Effector memory CD8-positive, alpha-beta T cell (primary cell): ENCODE measurements at places on chromosomes 2 and 18.

GRCh38 chr2:222058819-222059445, 239.9 kb downstream of the PAX3 start:
- peaks cover 18% of the 10 kb centered on the region for H3K27me3 ChIP-seq
- no peak overlapping the region for H3K4me3 ChIP-seq
- H3K4me1 ChIP-seq, result no peaks in the 10 kb centered on the region

DNA sequence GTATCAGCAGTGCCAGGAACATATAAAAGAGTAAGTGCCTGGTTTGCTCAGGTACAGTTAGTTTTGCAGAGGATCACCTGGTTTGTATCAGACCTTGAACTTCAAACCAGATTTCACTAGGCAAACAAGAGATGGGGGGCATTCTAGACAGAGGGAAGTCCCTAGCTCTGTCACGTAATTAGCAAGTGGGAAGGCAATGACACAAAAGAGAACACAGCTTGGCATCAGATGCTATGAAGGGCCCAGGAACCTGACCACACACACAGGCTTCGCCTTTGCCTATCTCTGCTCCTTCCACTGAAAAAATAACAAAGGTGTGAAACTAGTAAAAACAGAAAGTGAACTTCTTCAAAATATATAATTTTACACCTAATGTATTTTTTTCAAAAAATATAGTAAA, 62.6 kb downstream of the CERKL start:
- no peaks in the 10 kb centered on the region for H3K4me1 ChIP-seq
- DNase-seq, result no peak
- no peak overlapping the region for H3K4me3 ChIP-seq
- H3K27me3 ChIP-seq, result peaks cover 10% of the 10 kb centered on the region

- no peak for DNase-seq
- H3K4me1 ChIP-seq, result peaks cover 4% of the 10 kb centered on the region
- H3K4me3 ChIP-seq, result no peak overlapping the region
- no peaks in the 10 kb centered on the region for H3K27me3 ChIP-seq
Observed at GRCh38 chr2:15238028-15238427, 323.1 kb downstream of the NBAS start.

DNA sequence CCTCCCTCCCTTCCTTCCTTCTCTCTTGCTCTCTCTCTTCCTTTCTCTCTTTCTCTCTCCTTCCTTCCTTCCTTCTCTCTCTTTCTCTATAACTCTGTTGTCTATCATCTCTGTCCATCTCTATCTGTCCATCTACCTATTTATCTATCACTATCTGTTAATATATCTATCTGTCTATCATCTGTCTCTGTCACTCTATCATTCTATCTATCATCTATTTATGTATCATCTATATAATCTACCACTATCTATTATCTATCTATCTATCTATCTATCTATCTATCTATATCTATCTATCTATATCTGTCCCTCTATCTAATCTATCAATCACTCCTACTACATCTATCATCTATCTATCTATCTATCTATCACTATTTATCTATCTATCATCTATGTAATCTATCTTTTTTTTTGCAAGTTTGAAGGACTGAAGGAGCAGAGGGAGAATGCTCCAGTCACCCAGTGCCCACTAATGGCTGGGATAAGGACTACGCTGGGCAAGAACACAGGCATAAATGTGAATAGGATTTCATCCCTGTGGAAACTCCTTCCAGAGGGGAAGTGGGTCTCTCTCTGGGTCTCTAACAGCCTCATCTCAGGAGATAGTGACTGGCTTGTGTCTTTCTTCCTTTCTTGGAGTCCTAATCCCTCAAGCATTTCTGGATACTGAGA, 427.0 kb downstream of the LPIN1 start:
- no peak for DNase-seq
- H3K4me1 ChIP-seq, result peaks cover 26% of the 10 kb centered on the region

DNA sequence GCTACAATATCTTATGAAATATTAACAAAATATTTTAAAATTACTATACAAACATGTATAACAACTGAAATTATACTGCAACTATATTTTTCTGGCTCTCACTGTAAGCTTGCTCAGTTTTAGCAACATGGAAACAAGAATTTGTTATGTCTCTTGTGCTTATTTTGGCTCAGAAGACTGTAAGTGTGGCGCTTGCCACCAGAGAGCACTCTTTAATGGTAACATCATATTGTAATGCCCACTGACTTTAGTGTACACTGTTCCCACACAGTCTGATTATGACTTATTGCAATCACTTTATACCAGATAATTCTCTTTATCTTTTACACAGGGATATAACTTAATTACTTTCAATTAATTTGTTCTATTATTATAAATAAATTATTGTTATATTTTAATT, 1500.6 kb upstream of the TMEFF2 start:
- H3K27ac ChIP-seq, result no peak overlapping the region
- no peak for DNase-seq
- H3K27me3 ChIP-seq, result no peaks in the 10 kb centered on the region
- no peak overlapping the region for H3K4me3 ChIP-seq

- H3K36me3 ChIP-seq, result peaks cover 13% of the 10 kb centered on the region
- no peak overlapping the region for H3K4me3 ChIP-seq
Observed at GRCh38 chr2:24824966-24825882, 32.0 kb downstream of the CENPO start.

DNA sequence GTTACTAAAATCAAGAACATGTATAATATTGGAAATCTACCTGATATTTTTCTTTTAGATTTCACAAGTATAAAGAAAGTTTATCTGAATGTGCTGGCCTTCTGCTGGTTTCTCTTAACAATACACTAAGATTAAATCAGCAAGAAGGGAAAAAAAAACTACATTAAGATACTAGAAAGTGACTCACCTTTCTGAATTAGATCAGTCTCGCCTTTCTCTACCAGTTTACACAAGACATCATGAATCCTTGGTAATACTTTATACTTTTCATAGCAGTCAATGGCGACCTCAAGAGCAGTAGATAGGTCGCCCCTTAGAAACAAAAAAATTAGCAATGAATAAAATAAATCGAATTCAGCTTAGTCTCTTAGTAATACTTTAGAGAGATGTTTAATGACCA, 61.2 kb downstream of the LRPPRC start:
- peaks cover 6% of the 10 kb centered on the region for H3K4me1 ChIP-seq
- DNase-seq, result no peak
- H3K27ac ChIP-seq, result no peak overlapping the region
- no peaks in the 10 kb centered on the region for H3K27me3 ChIP-seq
- H3K4me3 ChIP-seq, result no peak overlapping the region

- DNase-seq, result no peak
- no peak overlapping the region for H3K4me3 ChIP-seq
- peaks cover 18% of the 10 kb centered on the region for H3K27me3 ChIP-seq
- H3K4me1 ChIP-seq, result peaks cover 6% of the 10 kb centered on the region
- no peaks in the 10 kb centered on the region for H3K36me3 ChIP-seq
- no peak overlapping the region for H3K27ac ChIP-seq
Observed at GRCh38 chr2:198374375-198375082, 570.1 kb downstream of the PLCL1 start.

DNA sequence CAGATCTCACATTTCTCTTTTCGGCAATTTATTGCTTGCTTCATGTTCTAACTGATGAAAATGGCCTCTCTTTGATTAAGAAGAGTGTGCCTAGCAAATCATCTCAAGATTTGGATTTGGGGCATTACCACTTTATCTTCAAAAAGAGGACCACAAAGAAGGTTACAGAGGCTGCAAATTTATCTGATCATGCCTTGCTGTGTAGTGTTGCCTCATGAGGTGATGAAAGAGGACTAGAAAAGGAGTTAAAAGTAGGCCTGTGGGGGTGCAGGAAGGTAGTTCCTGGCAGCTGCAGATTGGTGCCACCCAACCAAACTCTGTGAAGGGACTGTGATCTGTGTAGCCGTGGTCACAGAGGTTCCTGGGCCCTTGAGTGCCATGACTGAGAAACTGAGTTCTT, 69.2 kb downstream of the PRELID3A start:
- no peak for DNase-seq
- H3K27ac ChIP-seq, result no peak overlapping the region
- H3K4me3 ChIP-seq, result no peak overlapping the region
- no peaks in the 10 kb centered on the region for H3K27me3 ChIP-seq

DNA sequence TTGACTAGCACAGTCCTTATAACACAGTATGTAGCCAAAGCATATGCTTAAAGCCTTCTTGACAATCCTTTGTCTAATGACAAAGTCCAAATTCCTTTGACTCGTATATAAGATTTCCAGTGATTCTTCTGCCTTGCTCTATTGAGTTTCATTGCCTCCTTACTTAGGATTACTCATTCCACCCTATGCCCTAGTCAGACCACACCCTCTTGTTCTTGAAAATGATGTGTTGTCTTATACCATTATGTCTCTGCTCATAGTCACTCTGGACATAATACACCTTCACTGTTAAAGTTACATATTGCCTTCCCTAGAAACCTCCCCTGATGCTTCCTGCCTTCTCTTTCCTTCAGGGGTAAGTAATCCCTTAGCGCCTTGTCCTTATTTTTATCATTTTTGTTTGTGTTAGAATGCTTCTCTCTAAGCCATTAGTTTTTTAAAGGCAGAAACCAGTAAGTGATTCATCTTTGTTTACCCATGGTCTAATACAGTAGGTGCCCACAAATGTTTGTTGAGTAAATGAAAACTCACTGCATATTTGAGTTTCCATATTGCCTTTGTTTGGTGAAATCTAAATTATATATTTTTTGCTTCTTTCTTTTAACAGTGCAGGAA, 19.3 kb downstream of the GPD2 start:
- peaks cover 27% of the 10 kb centered on the region for H3K4me1 ChIP-seq
- no peaks in the 10 kb centered on the region for H3K27me3 ChIP-seq
- no peak for DNase-seq
- no peak overlapping the region for H3K4me3 ChIP-seq
- no peaks in the 10 kb centered on the region for H3K36me3 ChIP-seq
- no peak overlapping the region for H3K27ac ChIP-seq

- no peak overlapping the region for H3K4me3 ChIP-seq
- H3K36me3 ChIP-seq, result no peaks in the 10 kb centered on the region
- no peaks in the 10 kb centered on the region for H3K4me1 ChIP-seq
- DNase-seq, result no peak
- no peaks in the 10 kb centered on the region for H3K27me3 ChIP-seq
- H3K27ac ChIP-seq, result no peak overlapping the region
Observed at GRCh38 chr2:220787251-220787650, 784.9 kb downstream of the EPHA4 start.

DNA sequence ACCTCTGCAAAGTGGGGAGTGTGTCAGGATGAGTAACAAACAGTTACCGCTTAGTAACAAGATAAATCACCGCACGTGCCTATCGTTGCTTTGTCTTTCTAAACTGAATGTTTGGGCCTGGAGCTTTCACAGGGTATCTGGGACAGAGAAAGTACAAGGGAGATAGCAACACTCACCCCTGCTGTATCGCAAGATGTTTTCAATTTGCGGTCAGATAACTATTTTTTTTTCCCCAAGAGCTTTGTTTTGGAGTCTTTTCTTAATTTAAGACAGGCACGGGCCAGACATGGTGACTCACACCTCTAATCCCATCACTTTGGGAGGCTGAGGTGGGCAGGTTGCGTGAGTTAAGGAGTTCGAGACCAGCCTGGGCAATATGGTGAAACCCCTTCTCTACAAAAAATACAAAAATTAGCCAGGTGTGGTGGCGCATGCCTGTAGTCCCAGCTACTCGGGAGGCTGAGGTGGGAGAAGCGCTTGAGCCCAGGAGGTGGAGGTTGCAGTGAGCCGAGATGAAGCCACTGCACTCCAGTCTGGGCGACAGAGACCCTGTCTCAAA, 146.6 kb downstream of the GBX2 start:
- no peak overlapping the region for H3K27ac ChIP-seq
- H3K27me3 ChIP-seq, result no peaks in the 10 kb centered on the region
- no peak for DNase-seq
- no peak overlapping the region for H3K4me3 ChIP-seq

GRCh38 chr2:36511858-36512603, 85.9 kb downstream of the FEZ2 start:
- no peak overlapping the region for H3K27ac ChIP-seq
- H3K4me3 ChIP-seq, result no peak overlapping the region
- H3K4me1 ChIP-seq, result no peaks in the 10 kb centered on the region
- no peaks in the 10 kb centered on the region for H3K27me3 ChIP-seq

DNA sequence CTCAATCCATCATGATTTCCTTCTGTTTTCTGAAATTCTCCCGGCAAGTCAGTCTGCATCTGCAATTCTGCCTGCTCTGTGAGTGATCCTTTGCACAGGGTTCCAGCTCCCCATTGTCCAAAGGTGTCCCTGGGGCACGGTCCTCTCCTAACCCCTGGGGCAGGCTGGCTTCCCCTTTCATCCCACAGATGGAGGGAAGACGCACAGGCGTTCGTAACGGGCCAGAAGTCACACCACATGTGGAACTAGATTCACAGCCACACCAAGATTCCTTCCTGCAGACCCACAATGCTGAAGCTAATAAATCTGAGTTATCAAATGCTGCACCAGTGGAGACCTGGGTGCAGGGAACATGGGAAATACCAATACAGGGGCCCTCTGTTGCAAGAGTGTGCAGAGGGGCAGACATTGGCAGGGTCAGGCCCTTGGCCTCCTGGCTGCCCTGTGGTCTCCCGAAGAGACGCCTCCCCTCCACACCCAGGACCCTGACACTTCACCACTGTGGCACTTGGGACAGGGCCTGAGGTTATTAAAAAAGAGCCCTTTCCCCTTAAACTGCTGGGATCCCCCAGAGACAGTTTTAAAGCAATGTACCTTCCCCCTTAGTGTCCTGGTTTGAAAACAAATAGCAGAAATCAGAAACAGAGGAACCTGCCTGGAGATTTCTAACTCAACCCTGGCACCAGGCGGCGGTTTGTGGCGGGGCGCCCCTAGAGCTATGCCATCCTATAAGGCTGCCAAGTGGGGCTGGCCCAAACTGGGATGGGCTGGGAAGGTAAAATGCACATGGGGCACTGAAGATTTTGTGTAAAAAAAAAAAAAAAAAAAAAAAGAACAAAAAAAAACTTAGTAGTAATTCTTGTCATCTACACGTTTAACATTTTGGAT, 15.4 kb downstream of the ZNF516 start:
- no peak for DNase-seq
- no peak overlapping the region for H3K27ac ChIP-seq
- H3K27me3 ChIP-seq, result peaks cover 39% of the 10 kb centered on the region
- no peak overlapping the region for H3K4me3 ChIP-seq

- no peak for DNase-seq
- no peak overlapping the region for H3K27ac ChIP-seq
- H3K27me3 ChIP-seq, result peaks cover 28% of the 10 kb centered on the region
- H3K36me3 ChIP-seq, result peaks cover 2% of the 10 kb centered on the region
- H3K4me1 ChIP-seq, result no peaks in the 10 kb centered on the region
- H3K4me3 ChIP-seq, result no peak overlapping the region
Observed at GRCh38 chr18:79779700-79780190, 18.0 kb upstream of the KCNG2 start.

DNA sequence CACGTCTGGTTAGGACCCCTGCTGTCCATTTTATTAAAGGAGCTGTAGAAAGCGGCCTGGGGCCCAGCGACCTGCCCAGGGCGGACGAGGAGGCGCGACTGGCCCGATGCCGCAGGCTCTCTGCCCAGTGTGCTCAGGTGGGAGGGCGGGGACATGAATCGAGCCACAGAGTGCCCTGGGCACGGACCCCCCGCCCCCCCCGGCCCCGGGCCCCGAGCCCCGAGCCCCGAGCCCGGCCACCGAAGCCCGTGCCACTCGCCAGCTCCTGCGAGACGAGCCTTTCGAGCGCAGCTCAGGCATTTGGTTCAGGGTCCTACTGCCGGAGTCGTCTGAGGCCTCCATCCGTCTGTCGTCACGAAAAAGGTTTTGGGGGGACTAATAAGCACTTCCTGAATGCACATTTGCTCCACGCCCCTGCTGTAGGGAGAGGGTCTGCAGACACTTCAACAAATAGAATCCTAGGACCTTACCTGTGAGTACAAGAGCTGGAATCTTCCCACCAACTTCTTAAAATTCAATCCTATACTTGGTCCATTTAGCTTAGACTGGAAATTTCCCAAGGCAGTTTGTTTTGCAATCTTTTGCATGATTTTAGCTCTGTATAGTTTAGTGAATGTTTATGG, 602 bp upstream of the ADAM17 start:
- DNase-seq, result no peak
- peaks cover 41% of the 10 kb centered on the region for H3K4me1 ChIP-seq
- H3K36me3 ChIP-seq, result peaks cover 17% of the 10 kb centered on the region
- H3K27me3 ChIP-seq, result no peaks in the 10 kb centered on the region
